Keratinocyte (primary cell): ENCODE measurements at places on chromosomes 4 and X.

DNA sequence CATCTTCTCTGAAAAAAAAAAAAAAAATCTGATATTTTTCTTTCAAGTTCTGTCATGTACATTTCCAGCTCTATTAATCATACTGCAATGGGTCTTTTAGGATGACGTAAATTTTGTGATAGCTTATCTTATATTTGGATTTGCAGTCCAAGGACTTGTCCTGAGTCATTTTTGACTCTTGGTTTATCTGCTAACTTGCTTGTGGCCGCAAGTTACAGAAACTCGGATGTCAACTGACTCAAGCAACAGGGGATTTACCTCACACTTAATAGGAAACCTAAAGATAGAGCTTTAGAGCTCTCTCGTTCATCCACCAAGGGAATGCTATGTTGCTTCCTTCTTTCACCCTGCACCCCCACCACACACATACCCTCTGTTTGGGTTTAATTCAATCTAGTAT is 1433.8 kb upstream of the TENM3 start:
- DNase-seq, result no peak

DNA sequence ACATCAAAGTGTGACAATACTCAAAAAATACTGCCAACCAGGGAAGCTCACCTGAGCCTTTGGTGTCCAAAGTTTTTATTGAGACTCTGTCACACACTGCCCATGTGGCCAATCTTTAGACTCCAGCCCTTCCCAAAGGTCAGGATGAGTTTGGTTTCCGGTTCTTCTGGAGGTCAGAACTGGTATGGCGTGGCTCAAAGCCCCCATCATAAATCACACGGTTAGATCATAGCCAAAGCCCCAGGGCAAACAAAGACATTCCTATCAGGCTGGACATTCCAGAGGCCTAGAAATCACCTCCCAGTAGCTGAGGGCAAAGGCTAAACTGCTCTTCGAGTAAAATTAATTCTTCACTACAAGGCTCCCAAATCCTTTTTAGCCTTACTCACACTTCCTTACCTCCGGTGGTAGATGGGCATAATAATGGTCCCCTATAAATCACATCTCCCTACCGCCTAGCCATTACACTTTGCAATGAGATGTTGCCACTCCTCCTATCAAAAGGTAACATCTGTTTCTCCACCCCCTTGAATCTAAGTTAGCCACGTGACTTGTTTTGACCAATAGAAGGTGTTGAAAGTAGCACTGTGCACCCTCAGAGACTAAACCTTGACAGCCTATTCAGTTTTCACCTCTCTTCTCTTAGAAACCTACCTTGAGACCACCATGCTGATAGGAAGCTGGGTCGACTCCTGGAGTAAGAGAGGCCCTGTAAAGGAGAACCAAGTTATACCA is 137.8 kb upstream of the DUSP21 start:
- no peak for DNase-seq

DNA sequence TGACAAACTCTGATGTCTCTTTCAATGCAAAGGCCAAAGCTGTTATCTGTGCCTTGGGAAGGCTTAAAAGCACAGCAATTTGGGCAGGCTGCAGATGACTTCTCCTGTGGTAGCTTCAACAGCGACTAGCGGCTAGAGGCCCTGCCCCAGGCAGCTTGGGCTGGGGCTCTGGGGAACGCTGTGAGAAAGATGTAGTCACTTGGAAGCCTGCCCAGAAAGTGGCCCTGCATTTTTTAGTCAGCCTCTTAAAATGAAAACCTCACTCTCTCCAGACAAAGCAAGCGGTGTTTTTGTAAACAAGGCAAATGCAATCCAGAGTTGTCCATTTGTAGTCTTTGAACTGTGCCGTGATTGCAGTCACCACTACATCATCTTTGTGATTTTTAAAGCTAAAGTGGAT is 27.5 kb downstream of the PCYT1B start:
- no peak for DNase-seq

GRCh38 chr4:17811078-17811603 is 362 bp downstream of the NCAPG start:
- DNase-seq, result no peak

GRCh38 chrX:106007815-106008214 is 30.7 kb downstream of the SERPINA7 start:
- DNase-seq, result no peak

GRCh38 chr4:244471-244870 is 60.8 kb downstream of the ZNF732 start:
- no peak for DNase-seq

DNA sequence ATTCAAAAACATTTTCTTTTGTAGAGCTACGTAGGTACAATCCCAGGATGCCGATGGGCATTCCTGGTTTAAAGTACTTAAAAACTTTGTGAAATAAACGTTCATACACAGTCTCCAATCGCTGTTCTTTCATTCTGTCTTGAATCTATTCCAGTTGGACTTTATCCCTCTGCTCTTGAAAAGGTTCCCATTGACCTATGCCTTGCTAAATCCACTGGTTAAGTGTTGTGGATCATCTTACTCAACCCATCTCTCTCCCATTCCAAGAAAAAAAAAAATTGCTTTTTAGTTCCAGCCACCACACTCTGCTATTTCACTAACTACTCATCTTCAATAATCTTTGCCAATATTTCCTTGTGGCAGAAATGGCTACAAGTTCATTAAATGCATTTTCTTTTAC is 542.3 kb upstream of the GRIA3 start:
- DNase-seq, result no peak

- DNase-seq, result no peak
These were observed 16.3 kb upstream of the IDS start for GRCh38 chrX:149521438-149521837.

GRCh38 chrX:10677490-10677889 is 57.1 kb upstream of the MID1 start:
- no peak for DNase-seq

DNA sequence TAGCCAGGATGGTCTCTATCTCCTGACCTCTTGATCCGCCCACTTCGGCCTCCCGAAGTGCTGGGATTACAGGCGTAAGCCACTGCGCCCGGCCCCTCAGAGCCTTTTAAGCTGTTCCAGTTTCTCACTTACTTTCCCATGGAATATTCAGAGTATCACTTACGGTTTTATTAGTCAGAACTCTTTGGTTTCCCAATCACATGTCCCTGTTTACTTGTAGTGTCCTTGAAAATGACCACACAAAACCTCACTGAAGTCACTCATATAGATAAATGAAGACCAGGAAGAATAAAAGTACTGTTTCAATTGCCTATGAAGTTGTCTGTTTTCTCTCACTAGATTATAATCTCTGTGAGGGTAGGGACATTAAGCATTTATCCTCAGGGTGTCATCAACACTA is 217.2 kb upstream of the HCCS start:
- DNase-seq, result no peak

DNA sequence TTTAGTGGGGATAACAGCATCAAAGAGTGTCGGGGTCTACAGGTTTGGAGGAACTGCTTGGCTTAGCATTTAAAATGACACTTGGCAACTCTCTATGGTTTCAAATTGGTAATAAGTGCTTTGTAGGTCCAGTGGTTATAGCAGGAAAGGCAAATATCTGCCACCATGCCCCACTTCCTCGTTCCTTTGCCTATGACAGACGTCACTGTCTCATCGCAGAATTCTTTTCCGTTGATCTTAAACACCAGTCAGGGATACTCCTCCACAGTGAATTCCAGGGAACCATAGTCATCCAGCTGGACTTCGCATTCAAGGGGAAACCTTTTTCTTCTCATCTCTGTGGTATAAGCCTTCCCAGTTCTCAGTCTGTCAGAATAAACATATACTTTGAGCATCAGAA is 319.1 kb downstream of the GPAT3 start:
- peak; percentile 26 for DNase-seq

DNA sequence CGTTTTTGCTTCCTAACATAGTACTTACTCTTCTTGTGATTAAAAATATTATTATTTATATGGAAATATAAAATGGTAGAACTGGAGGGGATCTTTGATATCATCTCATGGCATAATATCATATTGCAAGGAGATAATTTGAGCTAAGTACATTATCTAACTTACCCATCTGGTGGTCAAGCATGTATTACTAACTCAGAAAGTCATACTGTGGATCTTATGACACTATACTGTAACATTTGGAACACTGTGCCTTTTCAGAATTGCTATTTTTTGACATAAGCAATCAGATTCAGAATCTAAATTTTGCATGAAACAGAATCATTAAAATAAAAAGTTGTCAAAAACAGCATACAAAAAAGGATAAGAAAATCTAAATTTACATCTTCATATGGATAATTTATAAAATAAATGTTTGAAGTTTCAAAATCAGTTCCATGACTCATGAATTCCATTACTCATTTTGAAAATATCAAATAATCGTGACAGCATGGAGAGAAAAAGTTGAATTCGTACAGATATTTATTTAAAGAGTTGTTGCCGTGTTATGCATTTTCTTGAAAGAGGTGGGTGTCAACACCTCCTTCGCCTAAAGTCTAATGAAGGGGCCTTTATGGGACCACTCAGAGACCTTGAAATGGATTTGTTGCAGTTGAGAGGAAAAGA is 928.1 kb downstream of the PDHA2 start:
- DNase-seq, result no peak

DNA sequence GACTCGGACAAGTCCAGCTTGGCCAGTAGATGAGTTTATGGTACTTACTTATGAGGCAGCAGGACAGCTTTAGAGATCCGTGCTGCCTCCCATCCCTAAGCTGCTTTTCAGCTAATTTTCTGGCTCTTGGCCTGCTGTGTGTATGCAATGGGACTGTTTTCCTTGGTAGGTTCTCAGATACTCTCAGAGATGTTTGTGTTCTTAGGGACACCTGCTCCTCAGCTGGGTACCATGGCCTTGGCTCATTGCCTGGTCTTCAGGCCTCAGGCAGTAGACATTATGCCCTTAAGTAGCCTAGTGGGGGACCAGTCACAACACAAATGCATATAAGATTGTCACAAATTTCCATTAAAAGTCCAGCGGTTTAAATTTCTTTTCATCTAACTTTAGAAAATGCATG is 688.0 kb downstream of the PCDH7 start:
- no peak for DNase-seq

GRCh38 chr4:68129793-68130192 is at the start of gene TMPRSS11F:
Gene TMPRSS11F (minus strand): TSS chr4:68129869. CDS start chr4:68129820, 49 bp downstream.
- DNase-seq, result peak; percentile 56

- DNase-seq, result peak; percentile 58
These were observed 540.5 kb upstream of the BOD1L1 start for GRCh38 chr4:14167876-14168510.

DNA sequence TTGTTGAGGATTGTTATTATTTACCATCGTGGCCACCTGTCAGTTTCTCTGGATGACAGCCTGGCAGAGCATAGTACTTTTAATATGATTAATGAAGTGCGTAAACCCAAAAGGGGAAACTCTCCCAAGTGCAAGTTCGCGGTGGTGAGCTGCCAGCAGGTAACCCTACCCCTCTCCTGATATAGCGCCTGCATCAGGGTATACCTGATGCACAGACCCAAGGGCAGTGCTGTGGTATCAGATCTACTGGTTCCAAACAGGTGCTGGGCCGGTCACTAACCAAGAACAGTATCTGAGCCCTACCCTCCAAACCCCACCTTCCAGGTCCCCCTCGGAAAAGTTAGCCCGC is 1.6 kb downstream of the RNF150 start:
- no peak for DNase-seq

DNA sequence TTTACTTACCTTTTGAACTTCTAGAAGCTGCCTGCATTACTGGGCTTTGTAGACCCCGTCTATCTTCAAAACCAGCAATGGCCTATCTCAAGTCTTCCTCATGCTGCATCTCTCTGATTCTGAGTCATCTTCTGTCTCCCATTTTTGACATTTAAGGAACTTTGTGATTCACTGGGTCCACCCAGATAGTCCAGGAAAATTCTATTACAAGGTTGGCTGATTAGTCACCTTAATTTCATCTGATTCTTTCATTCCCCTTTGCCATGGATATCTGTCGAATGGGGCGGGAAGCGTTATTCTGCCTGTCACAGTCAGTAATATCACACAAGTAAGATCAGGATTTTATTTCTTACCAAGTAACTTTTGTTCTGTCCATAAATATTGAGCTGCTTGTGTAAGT is 618.0 kb downstream of the CCSER1 start:
- DNase-seq, result peak; percentile 15

DNA sequence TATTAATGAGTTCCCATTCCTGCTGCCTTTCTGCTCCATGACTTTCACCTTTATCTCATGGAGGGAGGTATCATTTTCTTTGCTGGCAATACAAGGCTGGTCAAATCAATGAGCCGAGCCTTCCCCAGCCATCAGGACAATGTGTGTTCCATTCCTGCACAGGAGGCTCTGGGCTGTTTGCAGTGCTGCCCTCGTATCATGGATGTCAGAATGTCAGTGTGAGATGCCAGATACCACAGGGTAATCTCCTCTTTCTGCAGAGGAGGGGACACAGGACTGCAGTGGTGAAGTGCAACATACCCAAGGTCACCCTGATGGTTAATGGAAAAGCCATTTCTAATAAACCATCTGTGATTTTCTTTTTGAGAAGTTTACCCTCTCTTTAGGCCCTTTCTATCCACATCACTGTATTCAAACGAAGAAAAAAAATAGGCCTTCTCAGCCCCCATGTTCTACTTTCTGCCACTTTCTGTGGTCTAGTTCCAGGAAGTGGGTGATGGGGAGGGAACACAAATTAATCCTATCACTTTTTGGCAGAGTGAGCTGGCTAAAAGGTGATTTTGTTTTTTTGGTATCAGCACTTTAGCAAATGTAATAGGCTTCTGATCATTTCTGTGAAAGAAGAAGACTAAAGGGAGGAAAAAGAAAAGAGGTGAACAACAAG is 490.2 kb upstream of the BOD1L1 start:
- no peak for DNase-seq

DNA sequence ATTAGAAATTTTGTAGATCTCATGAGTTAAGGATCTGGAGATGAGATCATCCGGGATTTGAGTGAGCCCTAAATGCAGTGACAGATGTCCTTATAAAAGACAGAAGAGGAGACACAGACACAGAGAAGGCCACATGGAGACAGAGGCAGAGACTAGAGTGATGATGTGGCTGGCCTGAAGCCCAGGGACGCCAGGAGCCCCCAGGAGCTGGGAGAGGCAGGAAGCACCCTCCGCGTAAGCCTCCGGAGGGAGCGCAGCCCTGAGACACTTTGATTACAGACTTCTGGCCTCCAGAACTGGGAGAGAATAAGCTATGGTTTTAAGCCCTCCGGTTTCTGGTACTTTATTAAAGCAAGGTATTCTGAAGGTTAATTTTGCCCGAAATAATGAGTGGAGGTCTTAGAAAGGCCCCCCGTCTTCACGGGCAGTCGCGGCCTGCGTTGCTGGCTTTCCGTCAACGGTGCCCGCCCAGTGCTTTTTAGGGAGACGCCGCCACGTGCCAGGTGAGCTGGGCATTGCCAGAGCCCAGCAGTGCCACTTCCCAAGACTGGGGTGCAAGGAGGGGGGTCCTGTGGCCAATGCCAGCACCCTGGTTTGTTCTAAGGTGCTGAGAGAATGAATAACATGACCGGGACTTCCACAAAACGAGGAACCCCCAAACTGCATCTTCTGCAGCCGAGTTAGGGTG is 8.1 kb downstream of the DHRSX start:
- no peak for DNase-seq

- no peak for DNase-seq
These were observed 22.4 kb downstream of the GAB1 start for GRCh38 chr4:143358923-143359643.

DNA sequence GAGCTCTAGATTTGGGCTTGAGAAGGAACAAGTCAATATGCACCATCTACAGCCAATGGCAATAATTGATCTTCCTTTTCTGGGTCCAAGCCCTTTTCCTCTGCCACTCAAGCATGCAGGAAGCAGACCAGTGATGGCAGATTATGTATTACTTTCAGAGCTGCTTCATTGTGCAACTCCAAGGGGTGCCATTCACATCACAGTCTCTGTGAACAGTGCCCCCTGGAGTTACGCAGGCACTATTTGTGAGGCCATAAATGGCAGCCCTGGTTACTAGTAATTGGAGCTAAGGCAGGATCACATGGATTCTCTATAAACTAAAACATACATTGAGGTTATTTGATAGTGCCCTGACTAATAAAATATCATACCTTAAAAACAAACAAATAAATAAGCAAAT is 313.4 kb upstream of the SLC7A11 start:
- no peak for DNase-seq
